ENCODE measurements at places on chromosomes 12 and 14. TPM values are rescaled to one million over a fixed set of nuclear protein-coding genes. Genes with fewer than 3 reads are reported as not detected.

DNA sequence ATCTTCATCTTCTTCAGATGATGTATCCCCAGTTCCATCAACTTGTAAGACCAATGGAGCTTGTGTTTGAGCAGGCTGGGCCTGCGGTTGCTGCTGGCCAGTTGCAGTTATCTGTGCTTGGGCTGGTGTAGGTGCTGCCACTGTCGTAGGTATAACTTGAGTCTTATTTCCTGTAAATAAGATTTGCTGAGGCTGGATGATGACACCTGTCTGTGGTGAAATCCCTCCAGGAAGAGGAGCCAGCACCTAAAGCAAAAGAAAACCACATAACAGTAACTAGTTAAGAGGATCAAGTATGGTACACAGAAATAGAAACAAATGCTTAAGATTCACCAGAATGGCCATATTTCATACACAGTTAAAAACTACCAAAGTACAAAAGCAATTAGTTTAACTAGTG, 28.2 kb downstream of the GTF2A1 start:
- DNase-seq, result no peak

Gene CMA1
- total RNA-seq, result not detected

Gene REM2
- 0.96 TPM for total RNA-seq

GRCh38 chr12:2147335-2147734, 94.5 kb downstream of the CACNA1C start:
- DNase-seq, result no peak

GRCh38 chr12:23376238-23376637, 573.2 kb downstream of the SOX5 start:
- no peak for DNase-seq

Gene FOXM1
- total RNA-seq, result 4.1 TPM

DNA sequence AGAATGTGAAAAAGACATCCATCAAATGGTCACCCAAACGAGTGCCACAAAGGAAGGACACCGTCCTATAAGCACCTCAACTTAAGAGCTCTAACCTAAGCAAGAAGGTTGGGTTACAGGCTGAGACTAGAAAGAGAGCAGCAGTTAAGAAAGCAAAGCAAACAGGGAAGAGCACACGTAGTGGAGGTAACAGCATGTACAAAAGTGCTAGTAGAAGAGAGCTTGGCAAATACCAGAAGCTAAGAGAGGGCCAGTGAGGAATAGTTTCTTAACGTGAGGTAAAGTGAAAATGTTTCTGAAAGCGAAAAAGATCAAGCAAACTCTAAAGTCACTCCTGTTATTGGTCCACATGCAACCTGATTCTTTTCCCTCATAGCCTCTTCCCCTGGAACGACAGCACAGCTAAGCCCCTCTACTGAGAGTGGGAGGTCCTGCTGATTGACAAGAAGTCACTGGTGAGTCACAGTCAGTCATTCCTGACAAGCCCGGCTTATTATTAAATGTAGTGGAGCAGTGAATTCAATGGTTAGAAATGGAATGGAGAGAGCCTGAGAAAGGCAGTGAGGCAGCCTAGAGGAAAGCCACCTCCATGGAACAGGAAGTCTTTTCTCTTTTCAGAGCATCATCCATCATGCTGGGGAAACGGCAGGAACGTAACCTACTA, 204.4 kb downstream of the SLC25A21 start:
- DNase-seq, result no peak

DNA sequence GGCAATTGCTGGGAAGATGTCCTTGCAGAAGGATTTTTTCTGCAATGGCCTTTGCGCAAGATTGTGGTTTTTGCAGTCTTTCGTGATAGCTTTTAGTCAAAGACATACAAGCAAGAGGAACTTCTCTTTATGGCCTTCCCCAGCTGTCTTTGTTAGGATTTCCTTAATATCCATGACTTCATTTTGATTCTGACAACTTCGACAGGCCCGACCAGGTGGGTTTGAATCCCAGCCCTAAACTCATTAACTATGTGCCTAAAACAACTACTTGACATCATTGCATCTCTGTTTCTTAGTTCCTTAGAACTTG, 13.3 kb upstream of the VRK1 start:
- DNase-seq, result no peak

GRCh38 chr14:55306938-55307589, 35.8 kb downstream of the FBXO34 start:
- no peak for DNase-seq

DNA sequence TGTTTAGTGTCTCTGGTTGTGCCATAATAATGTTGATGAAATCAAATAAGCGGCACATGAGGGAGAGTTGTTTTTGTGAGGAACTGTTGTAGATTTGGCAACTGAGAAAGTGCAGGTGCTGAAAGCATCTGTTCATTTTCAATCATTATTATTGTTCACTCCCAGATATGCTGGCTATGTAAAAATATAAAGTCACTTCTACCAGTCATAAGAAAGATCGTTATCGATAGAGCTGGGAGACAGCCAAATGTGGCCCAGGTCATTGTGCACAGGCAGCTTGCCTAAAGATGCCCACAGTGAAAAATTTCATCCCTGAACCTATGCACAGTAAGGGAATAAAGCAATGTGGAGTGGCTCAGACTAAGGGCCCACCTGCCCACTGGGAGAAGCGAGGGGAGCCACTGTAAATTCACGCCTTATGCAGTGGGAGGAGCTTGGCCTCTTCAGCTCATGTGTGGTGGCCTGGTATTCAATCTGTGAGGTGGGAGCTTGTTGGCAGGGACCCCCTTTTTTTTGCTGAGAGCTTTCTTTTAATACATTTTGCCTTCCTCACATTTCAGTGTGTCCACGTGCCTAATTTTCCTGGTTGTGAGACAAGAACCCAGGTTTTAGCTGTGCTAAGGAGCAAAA, 1490.8 kb upstream of the TMEM132C start:
- no peak for DNase-seq
